ENCODE measurements at places on chromosomes 3 and 15. TPM values are rescaled to one million over a fixed set of nuclear protein-coding genes. Genes with fewer than 3 reads are reported as not detected.

The GPR149 gene
- not detected for total RNA-seq

The GATA2 gene
- 2.6 TPM for total RNA-seq

The SLC7A14 gene
- total RNA-seq: 7.4 TPM

The RTP3 gene
- not detected for total RNA-seq

The ALCAM gene
- total RNA-seq: 133 TPM

The MEIS2 gene
- 51.1 TPM for total RNA-seq

The ADAMTS7 gene
- 10.9 TPM for total RNA-seq

The CKMT1B gene
- not detected for total RNA-seq

The SOX2 gene
- not detected for total RNA-seq

The ZNF774 gene
- 1.5 TPM for total RNA-seq

The LOXL1 gene
- 287 TPM for total RNA-seq

The FOXB1 gene
- not detected for total RNA-seq

The IL17RE gene
- 1.5 TPM for total RNA-seq

The MAP4 gene
- 170 TPM for total RNA-seq

The CHST13 gene
- total RNA-seq: 0.17 TPM

The PLA2G4D gene
- total RNA-seq: not detected

The CCR9 gene
- total RNA-seq: not detected

The THAP10 gene
- 2.5 TPM for total RNA-seq

The ZIC1 gene
- not detected for total RNA-seq

The HLTF gene
- total RNA-seq: 58.0 TPM

The CEP19 gene
- total RNA-seq: 2.8 TPM

The CATSPER2 gene
- 0.50 TPM for total RNA-seq

The PBRM1 gene
- 78.2 TPM for total RNA-seq

The IQCH gene
- 8.7 TPM for total RNA-seq

The GATM gene
- 0.44 TPM for total RNA-seq

The TYRO3 gene
- 18.0 TPM for total RNA-seq

The OCA2 gene
- not detected for total RNA-seq

The SCAMP5 gene
- 2.2 TPM for total RNA-seq

The MOBP gene
- total RNA-seq: under 0.01 TPM

The TRPM1 gene
- not detected for total RNA-seq

The GP5 gene
- 0.17 TPM for total RNA-seq

The CIB2 gene
- 1.3 TPM for total RNA-seq

The ZNF197 gene
- 19.1 TPM for total RNA-seq

The LRRC49 gene
- total RNA-seq: 29.4 TPM

The BMF gene
- 6.4 TPM for total RNA-seq

The CHRFAM7A gene
- total RNA-seq: 0.17 TPM

The GCSAM gene
- not detected for total RNA-seq

The TNNC1 gene
- total RNA-seq: not detected

The ISL2 gene
- 3.6 TPM for total RNA-seq

The NMNAT3 gene
- total RNA-seq: 0.83 TPM

The ADCY5 gene
- 0.66 TPM for total RNA-seq

The RAD51 gene
- total RNA-seq: 4.1 TPM

The GNAT1 gene
- not detected for total RNA-seq

The GOLGA6C gene
- 0.15 TPM for total RNA-seq

The SLC22A13 gene
- total RNA-seq: 1.2 TPM

The CLRN1 gene
- not detected for total RNA-seq

The MAGI1 gene
- total RNA-seq: 17.6 TPM

The VGLL3 gene
- total RNA-seq: 25.7 TPM

The MEX3B gene
- 3.2 TPM for total RNA-seq

The KNG1 gene
- total RNA-seq: not detected

The SIDT1 gene
- not detected for total RNA-seq

The CHRD gene
- total RNA-seq: 2.6 TPM

The NPAP1 gene
- not detected for total RNA-seq

The ETFA gene
- total RNA-seq: 133 TPM

The C3orf49 gene
- total RNA-seq: not detected

The SPTBN5 gene
- 0.29 TPM for total RNA-seq

The SYNPR gene
- total RNA-seq: not detected

All from smooth muscle cell of trachea (primary cell).